ENCODE measurements at places on chromosomes 5 and 9.

DNA sequence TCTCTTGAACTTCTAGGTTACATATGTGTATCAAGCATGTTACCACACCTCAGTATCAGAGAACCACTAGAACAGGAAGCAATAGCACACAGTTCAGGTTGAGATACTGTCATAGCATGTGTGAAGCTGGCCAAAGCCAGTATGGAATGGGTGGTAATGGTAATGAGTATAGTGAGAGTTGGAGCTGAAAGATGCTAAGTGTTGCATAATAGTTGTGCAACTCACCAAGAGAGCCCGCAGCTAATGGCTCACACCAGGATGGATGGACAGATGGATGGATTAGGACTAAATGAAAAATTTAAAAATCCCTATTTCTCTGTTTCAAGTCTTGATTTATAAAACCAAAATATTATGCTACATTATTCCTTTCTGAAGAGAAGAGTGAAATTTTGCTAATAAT, 53.4 kb upstream of the KCNN2 start:
- DNase-seq, result no peak

GRCh38 chr5:60842871-60843385, 1.1 kb downstream of the ELOVL7 start:
- no peak for DNase-seq

DNA sequence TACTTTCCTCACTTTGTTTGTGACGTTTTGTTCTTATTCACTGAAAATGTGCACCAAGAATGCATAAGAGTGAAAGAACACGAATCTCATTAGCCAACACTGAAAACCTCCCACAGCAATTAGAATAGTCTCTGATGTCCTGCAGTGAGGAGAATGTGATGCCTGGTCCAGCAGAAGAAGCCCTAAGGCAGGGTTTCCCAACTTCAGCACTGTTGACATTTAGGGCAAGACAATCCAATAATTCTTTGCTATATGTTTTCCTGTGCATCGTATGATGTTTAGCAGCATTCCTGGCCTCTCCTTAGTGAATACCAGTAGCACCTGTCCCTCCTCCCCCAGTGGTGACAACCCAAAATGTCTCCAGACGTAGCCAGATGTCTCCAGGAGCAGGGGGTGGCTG, 14.8 kb downstream of the MVB12B start:
- DNase-seq, result no peak

- DNase-seq, result no peak
Observed at GRCh38 chr5:73213566-73213998, 40.6 kb downstream of the TMEM174 start.

GRCh38 chr5:83540783-83541182, 69.2 kb downstream of the VCAN start:
- no peak for DNase-seq

- no peak for DNase-seq
Observed at GRCh38 chr5:74631081-74631953, 9.2 kb downstream of the ENC1 start.

- no peak for DNase-seq
Observed at GRCh38 chr9:115080242-115080641, 37.7 kb downstream of the TNC start.

GRCh38 chr9:111878946-111879345, 17.7 kb upstream of the UGCG start:
- DNase-seq, result no peak

- DNase-seq, result no peak
Observed at GRCh38 chr5:178515776-178516503, 74.3 kb downstream of the COL23A1 start.

DNA sequence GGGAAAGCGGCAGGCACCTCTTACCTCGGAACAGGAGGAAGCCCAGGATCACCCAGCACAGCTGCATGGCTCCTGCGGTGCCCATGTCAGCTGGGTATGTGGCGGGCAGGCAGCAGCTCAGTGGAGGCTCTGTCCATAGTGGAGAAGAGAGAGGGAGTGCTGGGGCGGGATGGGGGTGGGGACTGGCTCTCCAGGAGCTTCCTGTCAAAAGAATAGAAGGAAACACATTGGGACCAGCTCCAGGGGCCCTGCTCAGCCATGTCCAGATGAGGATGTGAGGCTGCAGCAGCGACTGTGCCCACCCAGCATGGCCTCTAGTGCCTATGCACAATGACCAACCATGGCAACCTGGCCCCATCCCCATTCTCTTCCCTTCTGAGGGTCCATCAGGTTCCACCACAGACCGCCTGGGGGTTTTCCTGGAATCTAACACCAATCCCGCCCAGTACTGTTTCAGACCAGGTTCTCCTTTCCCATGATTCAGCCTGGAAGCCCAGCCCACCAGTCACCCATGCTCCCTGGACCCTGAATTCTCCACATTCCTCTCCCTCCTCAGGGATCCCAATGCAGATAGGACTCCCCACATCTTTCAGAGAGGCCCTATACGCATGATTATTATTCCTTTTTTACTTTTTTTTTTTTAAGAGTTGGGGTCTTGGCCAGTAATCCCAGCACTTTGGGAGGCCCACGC, at the start of gene ECSCR:
Gene ECSCR, minus strand, starts transcription at position 158 of the 691 bp plus-strand sequence. Its CDS starts 73 bp downstream, at position 85.
- no peak for DNase-seq

- no peak for DNase-seq
Observed at GRCh38 chr9:107261106-107261505, 22.0 kb upstream of the RAD23B start.

GRCh38 chr5:33231935-33232334, 208.8 kb upstream of the TARS1 start:
- DNase-seq, result no peak

GRCh38 chr9:113966394-113966793, 90.3 kb downstream of the ZNF618 start:
- DNase-seq, result no peak

DNA sequence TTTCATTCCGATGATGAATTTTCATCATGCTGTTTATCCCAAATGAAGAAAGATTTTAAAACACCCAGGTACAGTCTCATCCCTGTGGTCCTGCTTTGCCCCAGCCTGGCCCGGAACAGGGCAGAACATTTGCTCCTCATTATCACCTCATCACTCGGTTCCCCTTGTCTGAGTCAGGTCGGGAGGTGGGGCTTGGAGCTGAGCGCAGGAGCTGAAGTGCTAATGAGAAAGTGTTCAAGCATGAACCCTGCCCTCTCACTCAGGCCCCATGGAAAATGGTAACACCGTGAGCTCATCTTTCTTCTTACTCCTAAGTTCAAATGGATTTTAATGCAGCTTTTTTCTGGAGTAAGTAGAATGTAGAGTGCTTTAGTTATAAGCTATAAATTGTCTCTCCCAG, 466.2 kb downstream of the KDM4C start:
- no peak for DNase-seq

DNA sequence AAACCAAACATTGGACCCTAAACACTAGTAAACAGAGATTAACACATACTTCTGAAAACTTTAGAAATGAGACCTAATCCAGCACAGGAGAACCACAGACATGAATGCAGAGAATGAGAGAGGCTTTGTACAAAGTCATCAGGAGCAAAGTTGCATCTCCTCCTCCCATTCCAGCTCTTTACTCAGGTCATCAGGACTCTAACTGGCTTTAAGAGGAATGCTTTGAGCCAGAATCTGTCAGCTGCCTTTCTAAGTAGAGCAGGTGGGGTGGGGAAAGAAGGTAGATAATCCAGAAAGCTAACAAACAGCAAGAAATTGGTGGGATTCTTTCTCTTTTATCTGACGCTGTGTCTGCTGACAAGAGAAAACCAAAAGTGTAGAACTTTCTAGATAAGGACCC, 582.7 kb upstream of the DMAC1 start:
- DNase-seq, result no peak

DNA sequence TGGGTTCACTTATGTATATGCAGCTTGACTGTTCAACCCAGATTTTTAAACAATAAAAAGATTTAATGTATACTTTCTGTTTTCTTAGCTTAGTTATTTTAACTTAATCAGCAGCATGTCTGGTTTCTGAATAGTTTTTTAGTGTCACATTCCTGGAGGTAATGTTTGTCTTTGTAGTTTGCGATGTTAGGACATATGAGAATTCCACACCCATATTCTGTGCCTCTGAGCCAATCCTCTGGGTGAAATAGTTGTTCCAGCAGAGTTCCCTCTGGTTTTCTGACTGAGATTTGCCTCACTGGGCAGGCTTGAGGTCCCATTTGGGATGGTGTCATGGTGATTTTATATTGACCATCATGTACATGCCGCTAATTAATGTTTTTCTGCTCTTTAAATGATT, 48.6 kb downstream of the INIP start:
- DNase-seq, result no peak

- DNase-seq, result no peak
Observed at GRCh38 chr5:29099585-29099984, 2061.2 kb upstream of the CDH9 start.

DNA sequence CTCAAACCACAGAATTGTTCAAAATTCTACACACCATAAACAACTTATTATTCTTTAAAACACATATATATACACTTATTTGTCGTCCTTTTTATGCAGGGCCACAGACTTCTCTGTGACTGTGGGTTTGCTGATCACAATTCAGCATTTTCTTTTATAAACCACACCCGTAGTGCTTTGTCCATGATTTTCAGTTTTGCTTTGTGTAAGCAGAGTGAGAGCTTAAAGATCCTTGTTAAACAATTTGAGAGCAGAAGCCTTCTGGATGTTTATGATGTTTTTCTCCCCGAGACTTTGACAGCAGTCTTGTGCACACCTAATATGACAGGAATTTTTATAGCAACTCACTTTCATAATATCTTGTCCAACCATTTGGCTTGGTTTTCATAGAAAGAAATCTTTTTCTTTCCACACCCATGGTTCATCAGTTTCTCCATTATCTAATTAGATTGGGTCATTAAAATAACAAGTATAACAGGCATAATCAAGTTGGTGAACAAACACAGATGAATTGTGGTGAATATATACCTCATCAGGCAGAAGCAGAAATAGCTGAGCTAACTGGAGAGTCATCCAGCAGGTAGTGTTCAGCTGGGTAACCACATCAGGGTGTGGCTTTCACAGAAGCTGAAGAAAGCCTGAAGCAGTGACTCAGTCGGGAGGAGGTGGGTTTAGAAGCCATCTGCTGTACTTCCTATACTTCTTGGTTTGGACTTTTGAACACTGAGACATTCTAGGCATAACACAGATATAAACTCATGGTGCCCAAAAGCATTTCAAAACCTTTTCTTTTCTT, 232.8 kb downstream of the DOCK8 start:
- no peak for DNase-seq

DNA sequence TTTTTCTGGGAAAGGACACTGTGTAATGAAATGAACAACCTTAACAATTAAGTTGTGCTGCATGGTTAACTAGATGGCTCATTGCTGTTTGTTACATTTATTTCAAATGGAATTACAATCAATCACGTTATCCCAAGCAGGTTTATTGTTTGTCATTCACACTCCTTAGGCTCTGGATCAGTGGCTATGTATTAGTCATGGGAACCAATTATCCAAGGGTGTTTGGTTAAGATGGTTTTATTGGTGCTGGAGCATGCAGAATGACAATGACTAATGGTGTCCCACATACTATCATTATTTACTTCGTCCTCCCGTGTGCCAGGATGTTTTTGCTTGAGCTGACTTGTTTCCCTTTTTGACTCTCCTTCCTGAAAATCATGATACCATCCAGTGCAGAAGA, 10.6 kb upstream of the TRPC7 start:
- DNase-seq, result no peak

- DNase-seq, result no peak
Observed at GRCh38 chr5:124726631-124727362, 19.6 kb downstream of the ZNF608 start.

DNA sequence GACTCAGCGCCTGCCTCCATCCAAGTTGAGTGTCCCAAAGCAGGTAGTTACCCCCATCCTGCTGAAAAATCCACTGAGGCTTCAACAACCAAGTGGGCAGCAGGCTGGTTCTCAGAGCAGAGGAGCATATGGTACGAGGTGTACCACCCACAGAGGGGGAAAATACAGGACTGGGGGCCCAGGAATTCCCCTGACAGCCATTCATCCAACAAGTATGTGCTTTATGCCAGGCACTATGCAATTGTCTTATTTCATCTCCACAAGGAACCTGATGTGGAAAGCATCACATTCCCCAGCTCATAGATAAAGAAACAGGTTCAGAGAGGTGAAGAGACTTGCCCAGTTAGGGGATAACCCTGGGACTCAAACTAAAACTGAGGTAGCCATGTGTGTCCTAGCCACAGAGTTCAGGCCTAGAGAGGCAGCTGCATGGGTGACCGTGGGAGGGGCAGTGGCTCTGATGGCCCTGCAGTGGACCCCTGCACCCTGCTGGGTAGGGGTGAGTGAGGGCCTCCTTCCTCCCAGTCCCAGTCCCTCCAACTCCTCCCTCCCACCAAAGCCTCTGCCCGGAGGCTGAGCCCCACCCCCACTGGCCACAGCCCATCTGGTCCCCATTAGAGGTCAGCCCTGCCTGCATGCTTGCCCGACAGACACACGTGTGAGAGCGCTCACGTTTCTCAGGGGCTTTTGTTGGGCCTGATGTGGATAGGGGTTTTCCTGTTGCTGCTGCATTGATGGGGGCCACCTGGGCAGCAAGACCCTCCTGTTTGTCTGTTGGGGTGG, 11.5 kb downstream of the PDLIM4 start:
- no peak for DNase-seq

- no peak for DNase-seq
Observed at GRCh38 chr5:36452424-36453006, 150.8 kb upstream of the RANBP3L start.
